LHCN-M2 (cell line): ENCODE measurements at places on chromosomes 1 and 21. TPM values are rescaled to one million over a fixed set of nuclear protein-coding genes. Genes with fewer than 3 reads are reported as not detected.
A peak's percentile ranks its signal among the peaks of the same experiment; 100 is the strongest.

Gene THEMIS2
- total RNA-seq: 11.8 and 12.7 TPM in 2 replicates

Gene RNU1-4
- total RNA-seq: under 0.01 TPM in 1 of 2 replicates, not detected in the other

Gene NR5A2
- not detected in 2 replicates for total RNA-seq

Gene NPHP4
- 4.5 and 4.7 TPM in 2 replicates for total RNA-seq

Gene GCSAML
- total RNA-seq: not detected in 2 replicates

DNA sequence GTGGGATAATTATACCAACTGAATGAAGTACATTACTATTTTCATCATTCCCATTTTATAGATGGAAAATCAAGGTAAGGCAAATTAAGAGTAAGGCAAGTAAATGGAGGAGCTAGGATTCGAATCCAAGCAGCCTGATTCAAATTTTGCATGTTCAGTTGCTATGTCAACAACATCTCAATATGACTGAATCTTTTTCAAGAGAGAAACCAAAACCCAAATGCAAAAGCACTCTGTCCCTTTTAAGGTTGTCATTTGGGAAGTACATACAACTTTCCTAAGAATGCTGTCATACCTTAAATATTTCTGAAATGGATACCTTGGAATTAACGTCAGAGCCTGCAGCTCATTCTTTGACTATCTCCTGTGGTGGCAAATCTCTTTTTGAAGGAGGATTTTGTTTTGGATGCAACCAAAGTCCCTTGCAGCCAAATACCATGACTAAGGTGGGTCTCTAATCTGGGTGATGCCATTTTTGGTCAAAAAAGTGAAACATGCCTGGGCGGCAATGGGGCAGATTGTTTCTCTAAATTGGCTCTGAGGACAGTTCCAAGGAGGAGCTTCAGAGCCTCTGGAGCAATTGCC, 25.4 kb downstream of the ADAMTS1 start:
- no peak for DNase-seq

DNA sequence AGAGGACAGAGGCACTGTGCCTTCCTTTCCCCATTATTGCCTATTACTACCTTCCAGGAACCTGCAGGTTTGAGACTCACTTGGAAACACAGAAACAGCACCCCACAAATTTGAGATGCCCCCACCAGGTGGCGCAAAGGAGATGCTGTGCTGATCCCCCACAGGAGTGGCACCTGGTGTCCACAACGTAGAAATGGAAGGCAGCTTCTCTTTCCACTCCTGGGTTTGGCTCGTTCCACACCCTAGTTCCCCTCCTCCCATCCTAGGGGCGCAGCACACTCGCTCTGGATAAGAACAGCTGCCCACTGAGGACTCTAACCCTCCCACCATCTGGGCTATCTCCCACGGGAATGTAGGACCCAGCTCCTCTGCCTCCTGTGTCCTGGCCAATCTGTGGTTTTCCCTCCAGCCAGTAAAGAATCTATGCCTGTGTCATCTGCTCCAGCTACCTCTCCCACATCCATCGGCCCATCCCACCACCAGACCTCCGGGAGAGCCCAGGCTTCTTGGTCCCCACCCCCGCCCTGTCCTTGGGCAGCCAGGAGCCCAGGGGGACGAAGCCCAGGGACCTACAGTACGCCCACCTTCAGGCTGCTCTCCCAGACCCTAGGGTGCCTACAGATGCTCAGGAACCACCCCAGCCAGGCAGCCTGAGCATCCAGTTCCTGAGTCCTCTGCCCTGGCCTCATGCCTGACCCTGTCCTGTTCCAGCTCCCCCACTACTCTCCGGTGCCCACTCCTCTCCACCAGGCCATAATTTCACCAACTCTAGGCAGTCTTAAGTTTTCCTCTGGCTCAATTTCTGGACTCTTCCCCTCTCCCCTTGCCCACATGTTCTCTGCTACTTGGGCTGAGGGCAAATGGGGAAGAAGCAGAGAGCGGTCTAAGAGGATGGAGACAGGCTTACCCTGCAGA, 549 bp downstream of the THBS3 start:
- DNase-seq: peak; percentile 80

DNA sequence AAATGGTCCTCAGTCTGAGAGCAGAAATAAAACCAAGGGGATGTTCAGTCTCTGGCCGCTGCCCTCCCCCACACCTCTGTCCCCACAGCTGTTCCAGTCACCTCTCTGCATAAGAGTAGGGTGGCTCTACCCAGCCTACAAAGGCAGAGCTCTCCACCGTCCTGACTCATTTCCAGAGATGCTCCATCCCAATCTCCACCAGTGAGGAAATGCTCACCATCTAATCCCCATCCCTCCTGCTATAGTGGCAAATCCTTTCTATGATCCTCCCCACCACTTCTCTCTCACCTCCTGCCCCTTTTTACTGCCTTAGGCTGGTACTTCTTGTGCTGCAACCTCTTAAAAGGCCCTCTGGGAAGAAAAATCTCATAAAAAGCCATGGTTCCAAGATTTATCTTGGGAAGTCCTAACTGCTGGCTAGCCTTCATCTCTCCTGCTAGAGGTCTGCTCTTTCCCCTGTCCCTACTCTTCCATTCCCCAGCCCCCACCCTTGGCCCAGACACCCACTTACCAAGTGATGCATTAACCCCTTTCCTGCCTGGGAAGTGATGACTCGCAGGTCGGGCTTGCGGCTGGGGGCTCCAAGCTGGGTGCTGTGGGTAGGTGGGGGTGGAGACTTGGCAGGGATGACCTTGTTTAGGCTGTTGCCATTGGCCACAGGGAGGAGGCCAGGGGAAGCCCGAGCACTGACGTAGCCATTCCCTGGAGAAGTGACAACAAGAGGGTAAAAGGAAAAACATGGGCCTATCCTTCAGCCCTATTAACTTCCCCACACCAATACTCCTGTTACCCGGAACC, 23.9 kb downstream of the MEF2D start:
- DNase-seq: peak; percentile 74

GRCh38 chr1:167601442-167602383, 28.3 kb upstream of the RCSD1 start:
- peak; percentile 75 for DNase-seq

DNA sequence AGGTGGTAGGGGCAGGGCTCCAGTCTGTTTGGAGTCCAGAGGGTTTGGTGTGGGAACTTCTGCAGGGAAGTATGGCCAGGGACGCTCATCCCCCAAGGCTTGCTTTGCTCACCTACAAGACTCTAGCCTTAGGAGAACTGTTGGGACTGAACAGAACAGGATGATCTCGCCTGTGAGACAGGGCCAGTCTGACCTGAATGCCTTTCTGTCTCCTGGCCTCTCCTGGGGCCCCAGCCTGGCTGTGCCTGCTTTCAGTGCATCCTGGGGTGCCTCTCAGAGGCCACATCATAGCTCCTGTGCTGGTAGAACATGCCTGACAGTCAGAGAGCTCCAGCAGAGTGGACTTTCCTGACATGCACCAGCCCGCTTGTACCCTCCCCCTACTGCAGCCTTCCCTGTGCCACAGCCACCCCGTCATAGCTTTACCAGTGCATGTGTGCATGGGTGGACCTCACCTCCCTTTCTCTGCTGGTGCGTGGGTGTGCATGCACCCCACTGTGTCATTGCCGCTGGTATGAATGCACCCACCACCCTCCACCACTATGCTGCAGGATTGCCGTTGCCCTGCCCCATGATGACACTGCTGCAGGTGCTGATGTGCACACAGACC, 165.8 kb downstream of the GIPC2 start:
- DNase-seq: no peak

- no peak for DNase-seq
Observed at GRCh38 chr1:43007377-43008114, 48.9 kb upstream of the SLC2A1 start.

- no peak for DNase-seq
Observed at GRCh38 chr1:204287466-204287891, 72.2 kb downstream of the PLEKHA6 start.

DNA sequence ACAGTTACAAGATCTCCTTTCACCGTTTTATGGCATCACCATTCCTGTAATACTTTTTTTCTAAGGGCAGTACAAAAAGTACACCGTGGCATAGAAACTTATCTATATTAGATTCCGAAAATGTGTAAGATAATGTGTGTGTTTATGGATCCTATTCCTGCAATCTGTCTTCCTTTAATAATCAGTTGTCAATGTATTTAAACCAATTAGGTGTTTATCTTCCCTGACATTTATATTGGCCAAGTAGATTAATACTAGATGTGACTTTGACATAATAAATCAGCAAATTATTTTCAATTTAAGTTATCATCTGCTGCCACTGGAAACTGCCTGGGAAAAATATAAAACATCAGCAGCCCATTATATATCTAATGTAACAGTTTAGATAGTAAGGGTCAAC, 770.3 kb upstream of the ADGRL2 start:
- no peak for DNase-seq

- DNase-seq: no peak
Observed at GRCh38 chr1:43134068-43134467, 38.0 kb downstream of the EBNA1BP2 start.

- no peak for DNase-seq
Observed at GRCh38 chr1:184895086-184895485, 79.2 kb downstream of the NIBAN1 start.

DNA sequence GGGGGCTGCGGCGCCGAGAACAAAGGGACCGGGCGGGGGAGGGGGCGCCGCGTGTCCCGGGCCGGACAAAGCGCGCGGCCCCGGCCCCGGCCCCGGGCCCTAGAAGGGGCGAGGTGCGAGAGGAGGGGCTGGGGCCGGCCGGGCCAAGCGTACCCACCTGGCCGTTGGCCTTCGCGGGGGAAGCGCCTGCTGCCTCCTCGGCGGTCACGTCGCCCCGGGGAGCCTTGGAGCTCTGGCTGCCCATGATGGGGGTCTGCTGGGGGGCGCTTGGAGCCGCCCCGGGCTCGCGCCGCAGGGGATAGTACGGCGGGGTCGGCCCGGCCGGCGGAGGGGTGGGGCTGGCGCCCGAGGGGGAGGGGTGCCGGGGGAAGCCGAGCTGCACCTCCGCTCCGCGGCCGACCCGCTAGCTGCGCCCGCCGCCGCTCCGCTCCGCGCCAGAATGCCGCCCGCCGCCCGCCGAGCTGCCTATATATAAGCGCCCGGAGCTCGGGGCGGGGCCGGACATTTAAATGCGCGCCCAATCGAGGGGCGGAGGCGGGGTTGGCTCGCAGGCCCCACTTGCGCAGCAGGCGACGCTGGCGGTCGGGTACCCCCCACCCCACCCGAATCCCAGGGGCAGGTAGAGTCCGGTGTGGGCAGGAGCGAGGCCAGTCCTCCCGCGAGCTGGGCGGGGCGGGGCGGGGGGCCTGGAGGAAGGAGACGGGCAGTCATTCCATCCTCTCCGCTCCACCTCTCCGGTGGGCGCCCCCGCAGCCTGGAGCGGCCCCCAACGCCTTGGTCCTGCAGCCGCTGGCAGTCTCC, at the start of gene MARCKSL1:
Gene MARCKSL1 (minus strand): TSS at position 444 of the 801 bp plus-strand sequence. CDS start 200 bp downstream, at position 244.
- peak; percentile 55 for DNase-seq

GRCh38 chr1:221148660-221149059, 269.4 kb downstream of the HLX start:
- DNase-seq: no peak

DNA sequence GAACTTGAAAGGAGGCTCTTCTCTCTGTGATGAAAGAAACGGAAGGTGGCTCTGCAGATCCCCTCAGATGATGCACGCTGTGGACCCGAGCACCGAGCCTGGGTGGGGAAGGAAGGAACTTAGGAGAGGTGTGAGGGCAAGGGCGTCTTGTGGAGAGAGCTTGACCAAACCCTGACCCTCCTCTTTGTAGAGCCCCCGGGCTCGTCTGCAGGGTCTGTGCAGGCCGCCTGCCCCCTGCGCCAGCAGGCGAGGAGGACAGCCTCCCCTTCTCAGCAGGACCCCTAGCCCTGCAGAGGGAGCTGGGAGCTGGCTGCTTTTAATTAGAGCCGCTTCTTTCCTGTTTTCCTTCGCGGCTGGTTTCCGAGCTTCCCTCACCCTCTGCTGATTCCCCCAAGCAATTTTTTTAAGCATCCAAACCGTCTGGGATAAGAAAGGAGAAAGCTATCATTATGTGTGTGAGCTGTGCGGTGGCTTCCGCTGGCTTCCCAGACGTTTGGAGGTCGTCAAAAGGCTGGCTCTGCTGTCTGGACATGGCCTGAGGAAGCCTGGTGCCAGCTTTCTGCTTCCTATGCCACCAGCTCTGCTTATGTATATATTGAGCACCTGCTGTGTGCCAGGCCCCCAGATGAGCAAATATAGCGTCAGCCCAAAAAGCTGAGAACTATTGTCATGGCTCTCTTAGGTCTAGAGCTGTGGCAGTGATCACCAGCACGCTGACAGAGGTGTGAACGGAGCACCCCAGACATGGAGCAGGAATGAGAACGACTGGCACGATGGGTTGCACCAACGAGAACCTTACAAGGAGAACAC, 160.2 kb upstream of the IRF2BP2 start:
- no peak for DNase-seq

- DNase-seq: no peak
Observed at GRCh38 chr1:65297706-65298105, 11.6 kb upstream of the DNAJC6 start.

DNA sequence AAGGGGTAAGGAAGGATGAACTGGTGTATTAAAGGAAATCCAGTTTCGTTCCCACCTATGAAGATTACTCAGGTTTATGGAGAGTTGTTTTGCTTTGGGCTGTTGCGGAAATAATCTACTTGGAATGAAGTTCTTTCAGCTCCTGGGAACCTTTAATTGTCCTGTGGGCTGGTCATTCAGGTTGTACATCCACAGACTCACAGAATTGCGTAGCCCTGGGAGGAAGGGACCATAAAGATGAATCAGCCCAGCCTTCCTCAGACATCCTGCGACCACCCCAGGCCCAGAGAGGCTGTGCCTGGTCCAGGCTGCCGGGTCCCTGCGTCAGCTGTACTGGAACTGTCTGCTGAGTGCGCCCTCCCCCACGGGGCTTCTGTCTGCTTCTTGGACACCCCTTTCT, 72.7 kb downstream of the GALNT2 start:
- no peak for DNase-seq

- no peak for DNase-seq
Observed at GRCh38 chr21:30271611-30272010, 11.1 kb downstream of the KRTAP24-1 start.

- no peak for DNase-seq
Observed at GRCh38 chr1:23995431-23995837, 15.3 kb upstream of the SRSF10 start.

DNA sequence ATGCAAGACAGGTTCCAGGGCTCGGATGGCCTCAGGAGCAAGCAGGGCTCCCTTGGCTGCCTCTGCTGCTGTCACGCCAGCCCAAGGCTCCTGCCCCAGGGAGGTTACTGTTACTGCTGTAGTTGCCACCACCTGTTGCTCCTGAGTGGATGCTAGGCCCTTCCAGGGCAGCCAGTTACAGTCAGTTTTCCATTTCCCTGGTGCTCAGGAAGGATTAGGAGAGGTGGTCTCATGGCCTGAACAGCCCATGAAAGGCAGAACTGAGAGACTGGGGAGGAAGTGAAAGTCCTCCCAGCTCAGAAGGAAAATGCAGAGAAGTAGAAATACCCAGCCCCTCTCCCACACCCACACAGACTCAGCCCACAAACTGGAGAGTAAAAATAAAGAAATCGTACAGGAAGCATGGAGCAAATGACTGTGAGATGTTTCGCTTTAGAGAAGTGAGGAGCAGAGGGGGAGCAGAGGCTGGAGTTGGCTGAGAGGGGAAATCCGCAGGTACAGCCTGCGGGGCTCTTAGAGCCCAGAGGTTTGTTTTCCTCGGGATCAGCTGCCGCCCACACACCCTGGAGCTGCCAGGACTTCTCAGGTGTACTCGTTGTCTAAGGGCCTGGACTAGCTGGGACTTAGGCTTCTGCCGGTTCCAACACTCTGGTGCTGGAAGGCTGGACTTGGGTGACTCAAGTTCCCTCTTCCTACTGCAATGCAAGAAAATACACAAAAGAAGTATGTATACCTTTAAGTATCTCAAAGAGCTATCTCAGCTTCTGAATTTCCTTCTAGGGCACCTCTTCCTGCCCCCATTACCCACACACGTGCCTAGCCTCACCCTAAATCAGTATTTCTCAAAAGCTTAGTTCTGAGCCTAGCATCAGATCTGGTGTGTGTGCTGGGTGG, 2.3 kb downstream of the IL6R start:
- no peak for DNase-seq

GRCh38 chr1:29547300-29547699, 311.0 kb downstream of the PTPRU start:
- DNase-seq: no peak
